ENCODE measurements at places on chromosomes 6 and 20. TPM values are rescaled to one million over a fixed set of nuclear protein-coding genes. Genes with fewer than 3 reads are reported as not detected.

- no peaks in the 10 kb centered on the region for H3K27me3 ChIP-seq
- H3K4me1 ChIP-seq: peaks cover 31% of the 10 kb centered on the region
- DNase-seq: no peak
- peaks cover 17% of the 10 kb centered on the region for H3K36me3 ChIP-seq
These were observed 49.1 kb downstream of the TTI1 start for GRCh38 chr20:37984018-37984785.

DNA sequence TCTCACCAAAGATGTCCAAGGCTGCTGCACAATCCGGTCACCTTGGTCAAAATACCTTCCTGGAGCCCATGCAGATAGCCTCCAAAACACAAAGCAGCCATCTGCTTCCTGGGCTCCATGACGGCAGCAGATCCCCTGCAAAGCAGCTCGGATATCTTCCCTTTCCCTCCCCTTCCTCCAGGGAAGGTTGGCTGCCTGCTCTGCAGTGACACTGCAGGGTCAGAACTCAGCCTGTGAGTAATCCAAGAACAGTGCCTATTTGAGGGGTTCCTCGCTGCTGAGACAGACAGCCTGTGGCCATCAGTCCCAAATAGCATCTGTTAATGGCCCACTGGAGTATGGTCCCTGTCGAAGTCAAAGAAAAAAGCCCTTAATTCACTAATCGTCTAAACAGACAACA is 270.8 kb downstream of the PREX1 start:
- H3K27me3 ChIP-seq: peaks cover 67% of the 10 kb centered on the region
- no peak overlapping the region for H3K4me3 ChIP-seq
- H3K27ac ChIP-seq: no peak overlapping the region
- no peaks in the 10 kb centered on the region for H3K36me3 ChIP-seq
- DNase-seq: peak; percentile 16
- no peaks in the 10 kb centered on the region for H3K4me1 ChIP-seq

- H3K4me3 ChIP-seq: no peak overlapping the region
- peaks cover 29% of the 10 kb centered on the region for H3K36me3 ChIP-seq
- H3K27ac ChIP-seq: no peak overlapping the region
- DNase-seq: no peak
These were observed 24.7 kb downstream of the ADGRG6 start for GRCh38 chr6:142326540-142326939.

DNA sequence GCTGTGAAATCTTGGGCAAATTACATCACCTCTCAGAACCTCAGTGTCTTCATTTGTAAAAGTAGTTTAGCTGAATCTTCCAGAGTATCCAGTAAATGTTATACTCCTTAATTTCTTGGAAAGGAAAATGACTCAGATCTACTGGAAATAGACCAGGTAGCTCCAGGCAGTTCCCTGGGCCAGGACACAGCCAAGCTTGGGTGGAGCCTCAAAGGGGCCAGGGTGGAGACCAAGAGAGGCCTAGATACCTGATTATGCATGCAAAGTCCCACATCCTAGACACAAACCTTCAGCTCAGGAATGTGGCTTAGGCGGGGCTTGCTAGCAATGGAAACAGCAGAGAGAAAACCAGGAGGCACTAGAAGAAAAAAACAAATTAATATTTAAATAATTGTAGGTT is 272.8 kb downstream of the MAFB start:
- H3K4me1 ChIP-seq: no peaks in the 10 kb centered on the region
- H3K36me3 ChIP-seq: no peaks in the 10 kb centered on the region
- H3K4me3 ChIP-seq: no peak overlapping the region
- no peak overlapping the region for H3K27ac ChIP-seq
- no peaks in the 10 kb centered on the region for H3K27me3 ChIP-seq

GRCh38 chr20:49916146-49917002 is 1.0 kb upstream of the SPATA2 start:
- H3K36me3 ChIP-seq: no peaks in the 10 kb centered on the region
- H3K4me3 ChIP-seq: peak overlapping the region; percentile 81
- peaks cover 23% of the 10 kb centered on the region for H3K4me1 ChIP-seq
- DNase-seq: peak; percentile 95

GRCh38 chr6:67974931-67975330 is 660.2 kb upstream of the ADGRB3 start:
- H3K4me3 ChIP-seq: no peak overlapping the region
- no peak for DNase-seq
- no peaks in the 10 kb centered on the region for H3K4me1 ChIP-seq
- H3K27me3 ChIP-seq: no peaks in the 10 kb centered on the region
- no peaks in the 10 kb centered on the region for H3K36me3 ChIP-seq

CLVS2 gene
- total RNA-seq: not detected

COL10A1 gene
- total RNA-seq: not detected

PHACTR1 gene
- not detected for total RNA-seq

CPNE1 gene
- 274 TPM for total RNA-seq

MAP7 gene
- total RNA-seq: 13.9 TPM

SLC35D3 gene
- not detected for total RNA-seq

VSX1 gene
- total RNA-seq: not detected
